Activated T-cell treated with anti-CD3 and anti-CD28 coated beads for 48 hours (primary cell): ENCODE measurements at places on chromosomes 13 and 19.
A peak's percentile ranks its signal among the peaks of the same experiment; 100 is the strongest.

DNA sequence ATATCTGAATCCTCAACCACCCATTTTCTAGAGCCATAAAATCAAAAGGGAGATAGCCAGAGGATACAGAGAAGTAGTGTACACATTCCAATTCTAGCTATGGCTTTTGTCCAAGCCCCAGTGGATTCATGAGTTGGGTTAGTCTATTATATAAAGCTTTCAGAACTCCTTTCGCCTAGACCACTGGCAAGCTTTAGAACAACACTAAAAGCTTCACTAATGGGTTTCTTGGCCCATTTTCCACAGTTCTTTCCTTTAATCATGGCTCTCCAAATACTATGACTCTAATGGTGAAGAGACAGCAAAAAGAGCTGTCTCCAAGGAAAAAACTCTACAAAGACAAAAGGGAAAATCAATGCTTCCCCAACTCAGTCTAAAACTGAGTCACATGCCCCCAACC lies 48.2 kb upstream of the SLITRK5 start:
- no peak for DNase-seq

GRCh38 chr19:12450844-12451243 lies 10.0 kb upstream of the ZNF443 start:
- DNase-seq = no peak

DNA sequence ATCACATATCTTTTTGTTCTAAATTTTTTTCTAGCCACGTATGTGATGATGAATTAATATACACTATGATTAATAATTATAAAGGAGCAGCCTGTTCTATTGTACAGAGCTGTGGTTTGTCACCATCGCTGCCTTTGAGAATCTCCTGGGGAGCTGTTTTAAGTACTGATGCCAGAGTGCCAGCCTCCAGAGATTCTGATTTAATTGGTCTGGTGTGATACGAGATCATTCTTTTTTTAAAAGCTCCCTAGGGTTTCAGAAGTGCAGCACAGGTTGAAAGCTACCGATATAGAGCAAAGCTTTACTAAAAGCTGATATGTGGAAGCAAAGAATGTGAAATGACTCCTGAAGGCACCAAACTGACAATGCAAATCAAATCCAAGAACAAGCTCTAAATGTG lies 314.7 kb downstream of the ITGBL1 start:
- DNase-seq = no peak

DNA sequence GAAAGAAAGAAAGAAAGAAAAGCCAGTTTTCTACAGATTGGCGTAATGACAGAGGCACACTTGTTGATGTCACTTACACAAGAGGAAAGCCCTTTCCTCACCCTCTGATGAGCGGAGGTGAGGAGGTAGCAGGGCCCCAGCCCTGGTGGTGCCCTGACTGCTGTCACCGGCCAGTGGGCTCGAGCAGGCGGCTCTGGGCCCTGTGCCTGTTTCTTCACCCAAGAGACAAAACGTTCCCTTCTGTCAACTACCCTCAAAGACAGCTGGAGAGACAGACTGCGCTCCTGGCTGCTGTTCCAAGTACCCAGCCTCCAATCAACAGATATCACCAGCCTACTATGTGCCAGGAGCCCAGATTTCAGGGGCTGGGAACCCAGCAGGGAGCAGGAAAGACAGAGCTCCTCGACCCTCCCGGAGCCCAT lies 10.1 kb downstream of the EPS15L1 start:
- no peak for DNase-seq

GRCh38 chr13:25857830-25858229 lies 194.0 kb downstream of the SHISA2 start:
- DNase-seq = no peak

GRCh38 chr13:45744979-45745378 lies 42.9 kb downstream of the CBY2 start:
- no peak for DNase-seq

DNA sequence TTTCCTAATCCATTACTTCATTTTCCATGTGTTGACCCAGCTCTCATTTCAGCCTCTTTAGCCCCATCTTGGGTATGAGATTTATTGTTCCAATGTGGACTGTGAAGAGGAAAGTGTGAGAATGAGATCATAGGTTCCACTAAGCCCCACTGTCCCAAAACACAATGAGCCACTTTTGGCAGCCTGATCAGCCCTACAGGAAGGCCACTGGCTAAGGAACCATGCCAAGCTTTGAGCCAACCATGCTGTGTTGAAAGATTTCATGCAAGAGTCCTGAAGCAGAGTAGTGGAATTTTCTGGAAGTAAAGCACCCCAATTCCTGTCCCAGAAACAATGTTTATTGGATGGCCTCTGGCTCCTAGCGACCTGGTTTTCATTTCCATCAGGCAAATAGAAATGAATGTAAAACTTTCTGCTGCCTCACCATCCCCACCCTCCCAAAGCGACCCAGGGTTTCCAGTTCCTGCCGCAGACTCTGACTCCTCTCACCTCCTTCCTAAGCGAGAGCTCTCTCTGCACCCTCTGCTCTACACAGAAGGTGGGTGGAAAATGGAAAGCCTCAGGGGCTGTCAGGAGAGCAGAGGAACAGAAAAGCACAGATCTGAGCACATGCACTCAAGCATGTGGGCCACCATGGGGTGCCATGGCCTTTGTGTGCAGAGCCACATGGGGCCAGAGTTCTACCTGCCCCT lies 73.1 kb downstream of the KCTD12 start:
- no peak for DNase-seq

GRCh38 chr19:58586133-58586765 lies 13.1 kb upstream of the MZF1 start:
- no peak for DNase-seq

GRCh38 chr19:51703575-51704515 lies 10.7 kb downstream of the SPACA6 start:
- peak; percentile 97 for DNase-seq

GRCh38 chr19:40312533-40312932 lies 27.4 kb upstream of the AKT2 start:
- no peak for DNase-seq

GRCh38 chr19:47526798-47527197 lies 11.9 kb upstream of the NAPA start:
- no peak for DNase-seq

DNA sequence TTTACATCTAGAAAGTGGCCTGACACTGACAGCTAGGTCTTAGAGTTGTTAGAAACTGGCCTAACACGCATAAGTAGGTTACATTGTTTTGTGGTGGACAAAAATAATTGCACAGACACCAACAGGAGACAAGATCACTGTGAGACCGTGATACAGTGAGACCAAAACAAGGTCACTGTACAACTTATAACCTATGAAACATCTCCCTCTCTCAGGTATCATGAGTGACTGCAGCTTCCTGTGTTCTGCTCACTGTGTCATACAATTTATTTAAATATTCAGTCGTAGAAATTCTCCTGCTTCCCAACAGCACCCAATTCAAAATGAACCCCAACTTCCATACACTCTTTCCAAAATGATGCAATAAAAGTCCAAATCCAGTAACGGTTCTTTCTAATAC lies 2165.2 kb downstream of the PCDH9 start:
- DNase-seq = no peak

DNA sequence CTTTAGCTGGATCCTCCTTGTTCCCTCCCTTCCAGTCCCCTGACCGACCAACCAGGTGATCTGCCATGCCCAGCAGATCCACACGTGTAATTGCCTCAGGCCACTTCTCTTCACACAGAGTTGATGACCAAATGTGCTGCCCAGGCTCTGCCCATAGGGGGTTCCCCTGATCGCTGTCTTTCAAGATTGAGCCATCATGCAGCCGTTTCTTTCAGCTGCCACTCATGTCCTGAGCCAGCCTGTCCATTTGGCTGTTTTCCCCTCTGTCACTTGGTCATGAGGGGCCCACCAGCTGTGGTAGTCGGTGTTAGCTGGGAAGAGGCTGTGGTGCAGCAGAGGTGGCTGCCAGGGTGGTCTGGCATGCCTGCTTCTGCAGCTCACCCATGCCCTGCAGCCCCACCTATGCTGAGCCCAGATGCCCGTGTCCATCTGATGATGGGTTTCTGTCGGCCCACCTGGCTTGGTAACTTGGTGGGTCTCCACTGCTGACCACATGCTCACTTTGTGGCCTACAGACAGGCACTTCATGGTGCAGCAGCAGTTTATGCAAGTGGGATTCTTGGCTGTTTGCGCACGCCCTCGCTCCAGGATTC lies 35.6 kb upstream of the GPR183 start:
- DNase-seq = no peak

DNA sequence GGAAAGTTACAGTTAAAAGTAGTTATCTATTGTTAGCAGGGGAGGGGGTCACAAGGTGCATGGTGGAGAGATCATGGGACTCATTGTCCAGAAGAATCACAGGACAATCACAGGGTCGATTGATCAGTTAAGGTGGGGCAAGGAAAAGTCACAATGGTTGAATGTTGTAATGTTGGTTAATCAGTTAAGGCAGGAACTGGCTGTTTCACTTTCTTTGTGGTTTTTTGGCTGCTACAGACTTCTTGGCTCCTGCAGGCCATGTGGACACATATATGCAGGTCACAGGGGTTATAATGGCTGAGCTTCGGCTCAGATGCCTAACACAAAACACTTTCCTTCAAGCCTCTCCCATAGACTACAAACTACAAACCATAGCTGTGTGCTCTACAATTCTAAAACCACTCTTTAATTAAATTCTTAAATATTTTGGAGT lies 6.9 kb upstream of the ZNF431 start:
- DNase-seq = no peak

GRCh38 chr13:37068962-37069361 lies 9.5 kb upstream of the SUPT20H start:
- no peak for DNase-seq

DNA sequence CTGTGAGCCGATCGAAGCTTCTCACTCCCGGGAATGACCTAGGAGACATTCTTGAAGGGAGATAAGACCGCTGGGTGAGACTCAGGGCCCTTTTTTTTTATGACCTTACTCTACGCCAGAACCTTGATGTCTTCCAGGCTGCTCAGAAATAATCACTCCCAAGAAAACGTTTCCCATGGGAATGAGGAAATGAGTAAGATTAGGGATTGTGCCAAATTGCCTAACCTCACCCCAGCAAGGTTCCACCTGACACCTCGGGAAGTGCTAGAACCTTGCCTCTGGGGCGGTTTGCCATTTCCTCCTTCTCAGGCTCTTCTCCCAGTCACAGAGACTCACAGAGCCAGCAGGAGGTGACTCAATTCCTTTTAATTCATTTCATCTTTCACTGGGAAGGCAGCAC lies 2.3 kb downstream of the SLC46A3 start:
- DNase-seq = no peak

GRCh38 chr13:26310470-26310869 lies 56.5 kb downstream of the CDK8 start:
- no peak for DNase-seq

DNA sequence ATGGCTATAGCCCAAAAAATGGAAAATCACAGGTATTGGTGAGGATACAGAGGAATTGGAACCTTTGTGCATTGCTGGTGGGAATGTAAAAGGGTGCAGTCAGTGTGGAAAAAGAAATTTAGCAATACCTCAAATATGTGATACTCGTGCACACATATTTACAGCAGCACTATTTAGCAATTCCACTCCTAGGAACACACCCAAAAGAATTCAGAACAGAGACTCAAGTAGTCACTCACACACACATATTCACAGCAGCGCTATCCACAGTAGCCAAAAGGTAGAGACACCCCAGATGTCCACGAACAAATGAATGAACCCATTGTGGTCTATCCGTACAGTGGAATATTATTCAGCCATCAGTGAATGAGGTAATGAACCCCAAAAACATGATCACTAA lies 114.0 kb downstream of the COL4A2 start:
- no peak for DNase-seq

DNA sequence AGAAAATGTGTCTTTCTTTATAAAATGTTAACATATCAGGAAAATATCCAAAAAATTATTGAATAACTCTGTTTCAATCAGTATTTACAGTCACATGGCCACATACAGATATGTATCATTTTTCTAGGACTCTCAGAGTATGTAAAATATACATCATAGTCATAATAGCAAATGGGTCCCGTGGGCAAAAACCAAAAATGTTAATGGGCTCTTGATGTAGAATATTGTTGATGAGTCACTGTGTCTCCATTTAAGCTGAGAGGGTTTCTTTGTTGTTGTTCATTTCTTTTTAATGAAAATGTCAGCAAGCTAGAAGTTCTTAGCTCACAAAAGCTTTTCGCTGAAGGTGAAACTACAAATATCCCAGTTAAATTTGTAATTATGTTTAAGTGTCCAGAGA lies 1713.1 kb upstream of the PCDH20 start:
- no peak for DNase-seq

DNA sequence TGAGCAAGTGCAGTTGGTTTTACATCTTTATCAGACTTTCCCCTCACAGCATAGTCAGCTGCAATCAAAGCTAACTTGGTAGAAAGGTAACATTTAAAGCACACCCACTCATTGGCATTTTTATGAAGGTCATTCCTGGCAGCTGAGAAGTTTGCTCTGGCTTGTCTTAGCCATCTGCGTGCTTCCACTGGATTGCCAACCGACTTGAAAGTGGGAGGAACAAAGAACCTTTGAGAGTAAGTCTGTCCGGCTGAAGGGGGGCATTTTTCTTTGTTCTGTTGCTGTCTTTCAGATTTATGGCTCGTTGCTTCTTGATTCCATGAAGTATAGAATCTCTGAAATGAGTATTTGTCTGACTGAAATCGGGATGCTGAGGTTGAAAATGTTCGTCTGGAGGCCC lies 103.1 kb downstream of the SACS start:
- DNase-seq = no peak

DNA sequence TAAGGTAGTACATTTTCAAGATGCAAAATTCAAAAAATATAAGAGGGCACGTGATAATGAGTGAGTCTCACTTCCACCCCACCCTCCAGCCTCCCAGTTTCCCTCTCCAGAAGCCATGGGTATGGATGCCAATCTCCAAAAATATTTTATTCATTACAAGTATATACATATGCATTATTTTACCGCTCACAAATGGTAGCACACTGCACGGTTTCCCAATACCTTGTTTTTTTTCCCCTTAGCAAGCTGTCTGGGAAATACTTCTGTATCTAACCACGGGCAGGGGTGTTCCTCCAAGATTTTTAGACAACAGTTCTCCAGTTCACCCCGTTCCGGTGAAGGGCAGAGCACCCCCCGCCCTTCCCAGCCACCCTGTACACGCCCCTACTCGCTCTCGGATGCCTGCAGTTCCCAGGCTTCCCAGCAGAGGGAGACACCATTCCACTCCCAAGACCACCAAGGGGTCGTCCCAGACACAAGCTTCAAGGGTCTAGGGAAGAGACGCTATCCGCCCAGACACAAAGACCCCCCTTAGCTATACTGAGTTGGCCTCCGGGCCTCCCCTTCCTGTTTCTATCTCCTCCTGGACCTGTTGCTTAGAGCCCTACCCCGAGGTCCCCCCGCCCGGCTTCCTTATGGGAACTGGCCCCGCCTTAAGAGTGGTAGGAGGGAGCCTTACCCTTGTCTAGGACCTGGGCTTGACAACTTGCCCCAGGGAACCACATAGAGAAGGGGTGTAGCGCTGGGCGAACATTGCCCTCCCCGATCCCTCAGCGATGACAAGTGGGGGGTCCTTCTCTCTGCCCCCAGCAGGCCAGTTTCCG lies 1.1 kb upstream of the FXYD3 start:
- DNase-seq = peak; percentile 66

- DNase-seq = no peak
Observed at GRCh38 chr19:12843999-12844732, 5.9 kb downstream of the MAST1 start.

GRCh38 chr13:44540761-44541434 lies 35.2 kb downstream of the TSC22D1 start:
- no peak for DNase-seq
